NCI-H1417 treated with DMSO at 0.1 percent for 48 hours (cell line): ENCODE measurements at places on chromosomes 2 and 18.

DNA sequence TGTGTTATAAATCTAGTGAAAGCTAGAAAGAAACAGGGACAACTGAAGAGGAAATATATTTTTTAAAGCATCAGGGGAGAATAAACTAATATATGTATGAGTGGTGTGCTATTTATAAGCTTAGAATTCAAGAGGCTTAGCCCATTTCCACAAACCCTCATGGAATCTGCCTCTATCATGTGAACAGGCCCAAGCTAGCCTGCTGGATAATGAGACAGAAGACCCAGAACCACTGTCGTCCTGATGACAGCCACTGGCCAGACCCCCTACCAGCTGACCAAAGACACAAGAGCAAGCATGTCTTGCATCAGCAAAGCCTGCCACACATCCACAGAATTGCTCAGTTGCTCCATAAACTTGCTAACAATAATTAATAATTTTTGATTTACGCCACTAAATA lies 382.3 kb upstream of the NXPH2 start:
- no peak for DNase-seq

- no peak for DNase-seq
Observed at GRCh38 chr2:196220671-196221070, 49.3 kb upstream of the STK17B start.

GRCh38 chr18:52569492-52569891 lies 229.5 kb downstream of the DCC start:
- no peak for DNase-seq

DNA sequence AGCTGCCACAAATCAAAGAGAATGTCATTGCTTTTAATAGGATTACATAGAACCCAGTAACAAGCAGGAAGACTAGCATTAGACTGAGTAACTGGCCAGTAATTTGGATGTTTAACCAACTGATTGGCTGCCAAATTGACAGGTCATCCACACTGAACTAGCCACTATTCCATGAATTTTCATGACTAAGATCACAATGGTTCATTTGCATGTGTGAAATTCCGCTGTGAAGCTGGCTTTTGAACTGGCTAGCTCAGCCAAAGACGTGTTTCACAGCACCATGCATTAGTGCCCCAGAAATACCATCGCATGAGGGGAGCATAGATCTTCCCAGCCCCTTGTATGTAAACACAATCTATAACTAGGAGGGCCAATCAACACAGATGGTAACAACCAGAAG lies 649.8 kb downstream of the ARHGAP15 start:
- no peak for DNase-seq

GRCh38 chr2:205860181-205860580 lies 177.9 kb downstream of the NRP2 start:
- no peak for DNase-seq

- no peak for DNase-seq
Observed at GRCh38 chr18:400456-400855, 100.0 kb downstream of the COLEC12 start.

GRCh38 chr2:151241224-151241623 lies 20.4 kb downstream of the RBM43 start:
- DNase-seq: no peak

DNA sequence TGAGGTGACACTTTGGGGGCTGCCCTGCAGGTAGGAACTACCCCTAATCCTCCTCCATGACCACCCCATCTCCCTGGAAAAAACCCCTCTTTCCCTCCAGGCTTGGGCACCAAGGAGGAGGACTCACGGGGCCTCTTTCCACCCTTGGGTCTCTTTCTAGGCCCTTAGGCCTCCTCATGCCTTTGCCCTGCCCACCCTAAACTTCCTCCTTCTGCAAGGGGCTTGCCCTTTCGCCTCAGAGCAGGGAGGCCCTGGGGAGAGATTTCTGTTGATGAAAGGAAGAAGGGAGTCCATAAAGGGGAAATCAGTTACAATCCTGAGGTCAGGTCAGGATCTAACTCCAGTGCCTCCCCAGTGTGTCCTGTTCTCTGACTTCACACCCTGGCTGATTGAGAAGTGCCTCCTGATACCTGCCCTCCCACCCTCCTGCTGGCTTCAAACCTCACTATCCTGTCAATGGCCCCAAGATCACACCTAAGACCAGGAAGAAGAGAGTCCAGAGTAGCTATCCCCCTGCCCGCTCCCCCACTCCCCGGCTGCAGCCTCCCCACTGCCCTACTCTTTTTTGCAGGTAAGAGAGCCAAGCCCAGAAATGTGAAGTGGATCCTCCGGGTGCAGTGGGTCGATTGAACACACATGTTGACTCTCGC lies 16.7 kb upstream of the TNS1 start:
- no peak for DNase-seq

DNA sequence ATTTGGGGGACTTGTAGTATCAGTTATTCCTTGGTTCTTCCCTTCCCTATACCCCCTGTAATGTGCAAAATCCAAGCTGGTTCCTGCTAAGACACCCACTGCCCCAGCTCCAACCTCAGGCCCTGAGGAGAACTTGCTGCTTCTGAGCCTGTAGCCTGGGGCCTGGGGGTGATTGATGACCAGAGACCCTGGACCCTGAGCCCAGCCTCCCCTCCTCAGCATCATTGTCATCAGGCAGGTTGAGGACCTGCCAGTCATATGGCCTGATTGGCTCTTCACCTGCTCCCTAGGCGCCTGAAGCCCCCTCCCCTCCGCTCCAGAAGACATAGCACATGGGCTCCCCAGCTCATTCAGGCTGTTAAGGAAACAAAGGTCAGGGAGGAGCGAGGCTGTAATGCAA lies 73.8 kb upstream of the YWHAQ start:
- no peak for DNase-seq

- no peak for DNase-seq
Observed at GRCh38 chr18:12023375-12023774, 42.1 kb downstream of the IMPA2 start.

- DNase-seq: no peak
Observed at GRCh38 chr2:208036357-208036756, 11.0 kb upstream of the PLEKHM3 start.
